ENCODE measurements at places on chromosomes 13 and 19.

DNA sequence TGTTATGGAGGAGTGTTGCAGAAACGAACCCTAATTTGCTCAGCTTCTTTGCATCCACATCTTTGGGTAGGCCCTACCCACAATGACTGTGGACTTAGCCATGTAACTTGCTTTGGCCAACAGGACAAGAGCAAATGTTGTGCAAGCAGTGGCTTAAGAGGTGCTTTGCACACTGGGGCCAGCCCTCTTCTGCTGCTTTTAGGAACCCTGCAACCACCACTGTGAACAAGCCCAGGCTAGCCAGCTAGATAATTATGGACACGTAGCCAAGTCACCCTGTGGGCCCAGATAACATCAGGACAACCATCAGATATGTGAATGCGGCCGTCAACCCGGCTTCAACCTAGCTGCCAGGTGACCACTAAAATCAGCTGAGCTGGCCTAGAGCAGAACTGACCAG is 17.1 kb downstream of the C19orf47 start:
- no peak for DNase-seq

GRCh38 chr19:14449321-14449720 is 16.2 kb downstream of the PKN1 start:
- DNase-seq = no peak

DNA sequence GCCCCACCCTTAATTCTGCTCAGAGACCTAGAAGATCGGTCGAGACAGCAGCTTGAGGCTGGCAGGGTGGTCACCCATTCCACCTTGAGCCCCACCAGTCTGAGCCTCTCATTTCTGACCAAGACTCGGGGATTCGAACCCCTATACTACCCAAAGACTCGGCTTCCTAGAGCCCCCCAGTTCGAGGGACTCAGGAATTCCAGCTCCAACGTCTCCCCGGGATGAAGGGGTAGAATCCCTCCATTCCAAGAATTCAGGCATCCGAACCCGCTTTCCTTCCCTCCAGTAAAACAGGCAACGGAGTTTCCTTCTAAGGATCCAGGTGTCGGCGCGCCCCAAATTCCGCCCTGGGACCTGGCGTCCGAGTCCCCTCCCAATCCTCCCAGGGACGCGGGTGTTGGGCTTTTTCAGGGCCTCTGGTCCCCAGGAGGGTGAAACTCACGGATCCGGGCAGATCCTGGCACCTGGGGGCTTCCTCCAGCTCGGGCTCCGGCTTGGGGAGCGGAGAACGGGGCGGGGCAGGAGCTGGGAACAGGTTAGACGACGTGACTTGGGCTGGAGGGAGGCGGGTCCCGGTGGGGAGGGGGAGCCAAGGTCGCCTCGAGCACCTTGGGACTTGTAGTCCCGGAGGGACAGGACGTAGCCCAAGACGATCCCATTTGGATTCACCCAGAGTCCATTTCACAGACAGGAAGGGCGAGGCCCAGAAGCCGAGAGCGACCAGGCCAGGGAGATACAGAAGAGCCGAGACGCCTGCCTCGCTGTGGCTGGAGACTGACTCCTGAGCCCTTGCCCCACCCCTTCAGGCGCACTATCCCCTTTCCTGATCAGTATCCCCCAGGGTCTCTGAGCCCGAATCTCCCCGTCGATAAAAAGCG is at the start of gene PPP1R13L:
Gene PPP1R13L, minus strand, starts transcription at position 513 of the 878 bp plus-strand sequence. CDS start 6,751 bp downstream, outside the sequence.
- DNase-seq = peak; percentile 33

- no peak for DNase-seq
These were observed 7.9 kb downstream of the NAPA start for GRCh38 chr19:47507012-47507411.

DNA sequence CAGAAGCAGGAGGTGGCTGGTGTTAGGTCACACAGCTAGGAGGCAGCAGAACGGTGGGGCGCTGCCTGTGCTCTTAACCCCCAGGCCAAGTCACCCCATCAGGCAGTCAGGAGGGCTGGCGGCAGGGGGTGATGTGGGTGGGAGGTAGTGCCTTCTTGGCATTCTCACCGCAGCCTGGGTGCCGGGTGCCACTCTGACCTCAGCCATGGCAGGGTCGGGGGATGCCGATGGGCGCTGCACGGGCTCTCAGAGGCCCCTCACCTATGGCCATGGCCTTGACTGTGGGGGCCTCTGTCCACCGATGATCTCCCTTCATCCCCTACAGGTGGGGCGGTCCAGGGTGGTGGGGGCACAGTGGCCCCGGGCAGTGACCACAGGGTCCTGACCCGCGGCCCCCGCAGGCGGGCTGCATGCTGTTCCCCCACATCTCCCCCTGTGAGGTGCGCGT is 5.6 kb downstream of the PTOV1 start:
- DNase-seq = no peak

DNA sequence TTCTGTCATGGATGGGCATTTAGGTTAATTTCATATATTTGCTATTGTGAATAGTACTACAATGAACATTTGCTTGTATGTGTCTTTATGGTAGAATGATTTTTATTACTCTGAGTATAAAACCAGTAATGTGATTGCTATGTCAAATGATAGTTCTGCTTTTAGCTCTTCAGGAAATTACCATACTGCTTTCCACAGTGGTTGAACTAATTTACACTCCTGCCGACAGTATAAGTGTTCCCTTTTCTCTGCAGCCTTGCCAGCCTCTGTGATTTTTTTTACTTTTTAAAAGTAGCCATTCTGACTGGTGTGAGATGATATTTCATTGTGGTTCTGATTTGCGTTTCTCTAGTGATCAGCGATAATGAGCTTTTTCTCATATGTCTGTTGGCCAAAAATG is 6.5 kb downstream of the SIGLEC7 start:
- DNase-seq = no peak

DNA sequence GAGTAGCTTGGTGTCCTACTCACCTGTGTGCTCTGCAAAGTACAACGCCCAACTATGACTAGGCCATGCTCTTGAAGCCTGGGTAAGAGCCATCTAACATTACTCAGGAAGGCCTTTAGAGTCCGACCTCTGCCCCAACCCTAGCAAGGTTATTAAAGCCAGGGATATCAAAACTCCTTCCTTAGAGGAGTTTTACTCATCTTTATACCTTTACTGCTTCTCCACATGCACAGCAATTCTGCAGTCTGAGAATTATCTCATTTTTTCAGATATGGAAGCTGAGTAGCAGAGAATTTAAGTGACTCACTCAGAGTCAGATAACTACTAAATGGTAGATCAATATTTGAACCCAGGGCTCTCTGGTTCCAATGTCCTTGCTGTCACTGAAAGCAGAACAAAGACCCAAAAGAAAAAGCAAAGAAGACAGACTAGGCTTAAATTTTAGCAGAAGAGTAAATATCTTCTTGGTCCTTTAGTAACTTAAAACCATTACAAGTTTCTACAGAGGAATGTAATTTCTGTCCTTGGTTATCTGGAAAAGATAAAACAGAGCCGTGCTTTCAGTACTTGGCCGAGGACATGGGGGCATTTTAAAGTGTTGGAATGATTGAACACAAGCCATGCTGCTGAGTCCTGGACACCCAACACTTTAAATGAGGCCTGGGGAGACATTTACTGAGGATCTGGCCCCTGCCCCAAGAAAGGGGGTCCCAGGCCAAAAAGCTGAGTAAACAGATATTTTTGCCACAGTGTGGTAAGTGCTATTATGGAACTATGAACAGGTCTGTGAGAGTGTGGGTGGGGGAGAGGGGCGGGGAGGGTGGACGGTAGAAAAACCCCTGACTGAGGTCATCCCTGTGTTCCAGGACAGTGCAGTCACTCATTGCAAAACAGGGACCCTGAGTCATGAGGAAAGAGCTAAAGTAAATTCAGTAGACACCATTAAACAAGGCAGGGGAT is 18.4 kb upstream of the KPNA3 start:
- DNase-seq = no peak

- DNase-seq = no peak
These were observed 43.8 kb downstream of the CCDC122 start for GRCh38 chr13:43835701-43836100.

- DNase-seq = no peak
These were observed 226.6 kb downstream of the MZT1 start for GRCh38 chr13:72500851-72501250.

GRCh38 chr13:110885516-110885915 is 29.4 kb downstream of the ANKRD10 start:
- DNase-seq = no peak

- DNase-seq = peak; percentile 14
These were observed at the start of gene DAZAP1 for GRCh38 chr19:1407528-1408299. DAZAP1 (plus strand) TSS chr19:1407586; CDS start chr19:1407774, 188 bp downstream.

DNA sequence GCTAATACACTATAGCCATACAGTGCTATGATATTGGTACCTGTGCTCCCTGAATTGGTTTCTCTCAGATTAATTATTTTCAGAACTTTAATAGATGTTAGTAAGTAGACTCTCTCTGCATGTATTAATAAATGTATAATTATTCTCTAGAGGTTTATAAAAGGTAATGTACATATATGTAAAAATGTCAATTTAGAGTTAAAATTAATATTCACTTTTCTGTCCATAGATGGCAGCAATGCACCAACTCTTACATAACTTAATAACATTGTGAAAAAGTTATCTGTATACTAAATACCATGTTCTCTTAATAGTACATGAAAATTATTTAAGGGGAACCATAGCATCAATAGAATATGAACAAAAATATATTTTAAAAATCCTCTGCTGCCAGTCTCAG is 515.0 kb upstream of the KLHL1 start:
- no peak for DNase-seq

DNA sequence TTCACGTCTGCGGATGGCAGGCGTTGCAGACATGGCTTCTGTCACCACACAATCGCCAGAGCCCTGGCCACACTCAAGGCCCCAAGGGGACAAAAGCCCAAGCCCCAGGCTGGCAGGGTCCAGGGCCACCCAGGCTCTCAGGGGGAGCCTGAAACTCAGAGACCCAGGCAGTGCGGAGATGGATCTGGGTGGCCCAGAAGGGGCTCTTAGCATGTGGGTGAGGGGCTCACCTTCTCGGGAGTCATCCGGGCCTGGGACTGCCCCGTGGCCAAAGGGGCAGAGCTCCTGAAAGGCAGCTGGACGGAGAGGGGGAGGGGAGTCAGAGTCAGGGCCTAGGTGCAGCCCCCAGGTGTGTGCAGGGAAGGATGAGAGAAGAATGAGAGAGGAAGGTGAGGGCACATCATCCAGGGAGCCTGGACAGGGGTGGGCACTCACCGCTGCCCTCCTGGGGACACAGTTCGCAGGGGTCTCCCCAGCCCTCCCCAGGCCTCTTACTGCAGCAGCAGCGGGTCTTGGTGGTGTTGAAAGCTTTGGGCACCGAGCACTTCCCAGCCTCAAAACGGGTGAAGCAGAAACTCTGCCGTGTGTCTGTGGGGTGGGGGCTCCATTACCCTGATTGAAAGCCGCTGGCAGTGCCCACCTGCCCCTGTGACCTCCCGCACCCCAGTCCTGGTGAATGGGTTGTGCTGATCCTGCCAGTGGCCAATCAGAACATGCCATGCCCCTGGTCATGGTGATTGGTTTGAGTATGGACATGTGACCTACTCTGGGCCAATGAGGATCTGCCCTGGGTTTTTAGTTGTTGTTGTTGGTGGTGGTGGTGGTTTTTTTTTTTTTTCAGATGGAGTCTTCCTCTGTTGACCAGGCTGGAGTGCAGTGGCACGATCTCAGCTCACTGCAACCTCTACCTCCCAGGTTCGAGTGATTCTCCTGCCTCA is 37.4 kb downstream of the CCL25 start:
- DNase-seq = no peak

DNA sequence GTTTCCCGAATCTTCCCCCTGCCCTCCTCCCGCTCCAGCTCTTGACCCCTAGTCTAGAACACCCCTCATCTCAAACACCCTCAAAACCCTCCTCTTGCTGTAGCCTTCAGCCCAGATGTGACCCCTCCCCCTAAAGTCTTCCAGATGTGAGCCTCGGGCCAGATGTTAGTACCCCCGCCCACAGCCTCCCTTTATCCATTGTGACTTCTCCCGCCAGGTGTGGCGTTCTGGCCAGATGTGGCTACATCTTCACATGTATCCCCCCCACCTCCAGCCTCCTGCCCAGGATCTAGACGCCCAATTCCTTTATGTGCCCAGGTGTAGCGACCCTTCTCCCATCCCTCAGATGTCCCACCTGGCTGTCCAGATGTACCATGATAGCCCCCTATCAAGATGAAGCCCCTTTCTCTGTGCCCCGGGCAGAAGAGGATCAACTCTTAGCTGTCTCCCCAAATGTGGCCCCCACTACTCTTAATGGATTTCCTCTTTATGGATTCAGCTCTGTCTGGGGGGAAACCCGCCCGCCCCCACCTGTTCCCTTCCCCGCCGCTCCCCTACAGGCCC is 517 bp upstream of the LTBP4 start:
- no peak for DNase-seq

GRCh38 chr13:79585033-79585432 is 104.1 kb downstream of the NDFIP2 start:
- no peak for DNase-seq

- no peak for DNase-seq
These were observed 4.6 kb upstream of the FAM32A start for GRCh38 chr19:16180611-16181010.

DNA sequence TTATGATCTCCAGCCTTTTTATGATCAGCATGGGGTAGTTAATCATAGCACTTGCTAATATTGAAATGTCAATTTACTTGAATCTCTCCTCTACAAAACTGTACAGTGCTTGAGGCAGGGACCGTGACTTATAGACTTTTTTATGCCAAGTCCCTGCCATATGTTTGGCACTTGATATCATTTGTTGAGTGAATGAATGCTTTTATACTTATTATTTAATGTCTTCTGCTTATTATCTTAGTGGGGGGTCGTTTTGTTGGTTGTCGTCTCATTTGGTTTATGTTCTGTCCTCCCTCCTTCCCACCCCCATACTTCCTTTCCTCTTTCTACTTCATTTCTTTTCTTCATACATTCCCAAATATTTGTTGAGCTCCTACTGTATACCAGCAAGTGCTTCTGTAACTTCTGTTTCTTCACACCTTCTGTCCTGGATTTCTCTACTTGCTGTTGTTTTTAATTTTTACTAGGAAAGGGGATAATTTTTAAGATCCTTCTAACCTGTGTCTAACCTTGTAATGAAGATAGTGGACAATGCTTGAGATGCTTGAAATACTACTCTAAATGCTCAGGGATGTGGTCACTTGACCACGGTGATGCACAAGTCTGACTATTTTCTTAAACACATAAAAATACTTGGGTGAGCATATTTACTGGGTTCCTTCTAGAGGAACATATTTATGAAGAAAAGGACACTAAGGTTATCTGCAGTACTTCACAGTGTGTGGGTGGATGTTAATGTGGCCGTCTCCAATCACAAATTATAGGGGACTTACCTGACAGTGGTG is 223.8 kb downstream of the TDRD3 start:
- no peak for DNase-seq

DNA sequence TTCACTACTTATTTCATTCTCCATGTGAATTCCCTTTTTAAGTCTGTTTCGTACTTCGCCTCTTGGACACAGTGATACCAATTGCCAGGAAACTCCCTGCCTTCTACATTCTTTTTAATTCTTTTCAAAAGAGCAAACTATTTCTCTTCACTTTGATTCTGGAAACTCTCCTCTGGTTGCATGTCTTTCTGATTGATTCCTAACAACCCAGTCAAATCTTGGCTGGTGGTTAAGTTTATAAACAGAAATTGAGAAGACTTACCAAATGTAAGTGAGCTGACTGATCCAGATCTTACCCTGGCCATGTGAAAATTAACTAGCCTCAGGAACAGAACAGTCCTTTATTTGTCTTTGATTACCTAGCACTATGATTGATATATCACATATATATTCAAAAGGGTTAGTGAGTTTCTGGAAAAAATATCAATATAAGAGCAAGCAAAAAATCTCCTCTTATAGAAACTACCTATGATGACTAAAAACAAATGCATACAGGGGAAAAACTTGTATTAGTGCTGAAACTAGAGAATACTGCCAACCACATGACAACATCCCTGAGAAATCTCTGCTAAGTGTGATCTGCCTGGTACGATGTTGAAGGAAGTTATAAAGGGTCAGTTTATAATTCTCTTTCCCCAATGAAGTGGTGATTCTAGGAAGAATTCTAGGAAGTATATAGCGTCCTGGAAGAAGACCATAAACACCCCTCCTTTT is 152.6 kb upstream of the HTR2A start:
- DNase-seq = no peak

Data from stimulated activated CD4-positive, alpha-beta T cell treated with anti-CD3 and anti-CD28 coated beads, Interleukin-12 subunit alpha, Interleukin-12 subunit beta, amount 100 ng/mL, for 24 hours (primary cell).